ENCODE measurements at places on chromosomes 12 and 14. TPM values are rescaled to one million over a fixed set of nuclear protein-coding genes. Genes with fewer than 3 reads are reported as not detected.

The SMOC1 gene
- 8.0 TPM for total RNA-seq

The RNASE13 gene
- total RNA-seq, result not detected

The IFI27 gene
- total RNA-seq, result 19.9 TPM

The TCTN2 gene
- total RNA-seq, result 11.8 TPM

The DNAH10 gene
- 0.90 TPM for total RNA-seq

The LALBA gene
- total RNA-seq, result not detected

The LBHD2 gene
- total RNA-seq, result not detected

The NEUROD4 gene
- total RNA-seq, result 0.11 TPM

The SPIC gene
- 0.42 TPM for total RNA-seq

The TAS2R31 gene
- total RNA-seq, result 27.1 TPM

The RBP5 gene
- total RNA-seq, result 2.6 TPM

The DIO3 gene
- 1.8 TPM for total RNA-seq

The JPH4 gene
- total RNA-seq, result 2.7 TPM

The CMKLR1 gene
- 17.6 TPM for total RNA-seq

The CCDC197 gene
- not detected for total RNA-seq

DNA sequence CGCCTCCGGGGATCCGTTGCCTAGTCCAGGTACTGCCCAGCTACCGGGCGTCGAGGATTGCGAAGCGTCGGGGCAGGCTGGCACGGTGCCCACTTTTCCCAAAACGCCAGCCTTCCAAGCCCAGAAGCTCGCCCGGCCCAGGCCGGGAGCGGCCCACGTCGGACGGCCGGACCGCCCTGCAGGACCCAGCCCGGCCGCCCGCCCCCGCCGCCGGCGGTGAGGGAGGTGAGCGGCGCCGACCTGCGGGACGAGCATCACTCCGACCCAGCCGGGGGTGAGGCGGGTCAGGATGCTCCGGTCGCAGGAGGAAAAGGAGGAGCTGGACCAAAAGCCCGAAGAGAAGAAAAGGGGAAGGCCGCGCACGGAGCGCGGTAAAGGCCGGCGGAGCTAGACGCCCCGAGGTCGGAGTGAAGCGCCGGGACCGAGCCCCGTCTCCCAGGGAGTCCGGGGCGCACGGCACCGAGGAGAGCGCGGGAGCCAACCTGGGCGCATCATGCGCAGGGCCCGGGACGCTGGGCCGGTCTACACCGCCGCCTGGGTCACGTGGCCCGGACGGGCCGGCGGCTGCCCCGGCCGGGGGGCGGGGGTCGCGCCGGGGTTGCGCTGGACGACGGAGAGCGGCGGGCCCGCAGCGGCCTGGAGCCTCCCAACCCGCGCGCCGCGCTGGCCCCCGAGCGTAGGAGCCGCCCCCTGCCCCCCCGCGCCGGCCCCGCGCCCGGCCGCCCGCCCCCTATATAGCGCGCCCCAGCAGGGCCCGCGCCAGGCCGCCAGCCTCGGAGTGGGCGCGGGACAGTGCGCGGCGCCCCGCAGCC lies at the start of gene AQP5:
TSS of gene AQP5 (plus strand) at position 762 of the 812 bp plus-strand sequence. CDS start 146 bp downstream, outside the sequence.
- DNase-seq, result no peak

DNA sequence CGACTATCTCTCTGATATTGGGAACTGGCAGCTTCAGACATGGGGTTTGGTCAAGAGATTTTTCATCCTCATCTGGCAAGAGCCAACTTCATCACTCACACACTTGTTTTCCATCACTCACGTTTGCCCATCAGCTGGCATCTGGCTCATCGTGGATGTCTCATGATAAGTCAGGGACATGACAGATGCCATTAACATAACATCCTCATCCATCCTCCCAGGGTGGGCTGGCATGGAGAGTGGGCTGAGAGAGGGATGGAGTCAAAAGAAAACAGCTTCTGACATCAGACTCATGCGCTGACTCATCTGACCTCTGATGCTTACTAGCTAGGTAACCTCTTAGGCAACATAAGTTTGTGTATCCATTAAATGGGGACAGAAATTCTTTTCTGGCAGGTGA lies 1.8 kb upstream of the VSX2 start:
- no peak for DNase-seq

DNA sequence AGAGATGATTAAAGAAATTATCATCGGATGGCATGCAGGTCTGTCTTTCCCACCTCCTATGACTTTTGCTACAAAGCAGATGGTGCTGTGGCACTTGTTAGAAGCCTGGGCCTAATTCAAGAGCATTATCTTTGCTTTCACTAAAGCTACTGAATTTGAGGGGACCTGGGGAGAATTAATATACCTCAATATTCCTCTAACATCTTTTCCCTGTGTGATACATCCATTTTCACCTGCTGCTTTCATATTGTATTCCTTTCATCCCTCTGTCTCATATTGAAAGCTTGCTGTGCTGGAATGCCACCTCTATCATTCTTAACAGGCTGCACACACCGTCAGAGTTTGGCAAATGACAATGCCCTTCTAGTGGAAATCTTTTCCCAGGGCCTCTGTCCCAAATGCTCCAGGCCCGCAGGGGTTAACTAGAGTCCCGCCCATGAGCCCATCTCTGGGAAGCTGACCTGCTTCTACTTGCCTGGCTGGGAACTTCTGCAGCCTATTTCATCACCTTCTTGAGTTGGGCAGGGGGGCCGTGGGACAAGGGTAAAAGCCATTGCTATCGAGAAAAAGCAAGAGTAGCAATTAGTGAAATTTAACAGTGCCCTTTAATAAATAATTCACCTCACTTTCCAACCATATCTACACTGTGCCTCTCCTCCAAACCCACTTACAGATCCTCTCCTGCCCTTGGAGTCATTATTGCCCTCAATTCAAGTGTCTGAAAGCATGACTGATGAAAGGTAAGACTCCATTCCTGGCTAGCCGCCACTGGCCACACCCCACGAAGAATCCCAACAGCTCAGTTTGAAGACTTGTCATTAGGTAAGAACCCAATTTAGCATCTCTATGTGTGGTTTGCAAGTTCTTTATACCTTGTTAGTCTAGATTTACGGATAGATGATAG lies 126.7 kb upstream of the BTG1 start:
- DNase-seq, result no peak

DNA sequence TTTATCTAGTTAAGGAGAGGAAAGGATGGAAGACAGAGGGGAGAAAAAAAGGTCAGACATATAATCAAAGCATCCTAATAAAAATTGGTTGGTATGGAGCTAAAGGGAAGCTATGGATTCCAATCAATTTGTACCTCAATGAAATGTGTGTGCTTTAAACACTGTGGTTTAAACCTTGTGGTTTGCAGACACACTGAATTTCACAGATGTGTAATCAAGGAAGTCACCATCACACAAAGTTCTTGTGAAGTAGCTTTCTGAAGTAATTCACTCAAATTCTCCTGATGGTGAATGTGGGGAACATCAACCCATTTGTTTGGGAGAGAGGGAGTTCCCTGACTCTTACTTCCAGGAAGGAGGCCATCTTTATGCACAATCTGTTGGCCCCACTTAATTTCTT lies 243.3 kb upstream of the KRR1 start:
- no peak for DNase-seq

GRCh38 chr14:85281921-85282320 lies 248.0 kb upstream of the FLRT2 start:
- DNase-seq, result no peak

DNA sequence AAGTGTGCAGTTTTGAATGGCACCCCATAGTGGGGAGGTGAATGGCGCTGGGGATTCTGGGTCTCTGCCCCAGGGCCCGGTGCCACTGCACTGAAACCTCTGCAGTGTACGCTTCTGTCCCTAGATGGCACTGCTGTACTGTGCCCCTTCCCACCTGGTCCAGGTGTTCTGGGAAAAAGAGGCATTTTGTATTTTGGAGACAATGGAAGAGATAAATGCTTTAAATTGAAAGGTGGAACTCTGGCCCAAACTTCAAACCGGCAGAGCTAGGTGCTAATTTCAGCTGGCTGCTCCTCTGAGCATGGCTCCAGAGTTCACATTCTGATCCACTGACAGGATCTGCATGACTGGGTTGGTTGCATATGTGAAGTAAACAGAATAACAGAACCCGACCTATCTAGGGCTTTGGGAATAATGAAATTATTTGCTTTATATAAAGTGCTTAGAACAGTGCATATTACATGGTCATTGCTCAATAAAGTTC lies 52.2 kb downstream of the KRT80 start:
- DNase-seq, result no peak

- no peak for DNase-seq
Observed at GRCh38 chr12:14647028-14647750, 49.2 kb downstream of the GUCY2C start.

GRCh38 chr12:78062786-78063185 lies 232.1 kb downstream of the NAV3 start:
- no peak for DNase-seq

DNA sequence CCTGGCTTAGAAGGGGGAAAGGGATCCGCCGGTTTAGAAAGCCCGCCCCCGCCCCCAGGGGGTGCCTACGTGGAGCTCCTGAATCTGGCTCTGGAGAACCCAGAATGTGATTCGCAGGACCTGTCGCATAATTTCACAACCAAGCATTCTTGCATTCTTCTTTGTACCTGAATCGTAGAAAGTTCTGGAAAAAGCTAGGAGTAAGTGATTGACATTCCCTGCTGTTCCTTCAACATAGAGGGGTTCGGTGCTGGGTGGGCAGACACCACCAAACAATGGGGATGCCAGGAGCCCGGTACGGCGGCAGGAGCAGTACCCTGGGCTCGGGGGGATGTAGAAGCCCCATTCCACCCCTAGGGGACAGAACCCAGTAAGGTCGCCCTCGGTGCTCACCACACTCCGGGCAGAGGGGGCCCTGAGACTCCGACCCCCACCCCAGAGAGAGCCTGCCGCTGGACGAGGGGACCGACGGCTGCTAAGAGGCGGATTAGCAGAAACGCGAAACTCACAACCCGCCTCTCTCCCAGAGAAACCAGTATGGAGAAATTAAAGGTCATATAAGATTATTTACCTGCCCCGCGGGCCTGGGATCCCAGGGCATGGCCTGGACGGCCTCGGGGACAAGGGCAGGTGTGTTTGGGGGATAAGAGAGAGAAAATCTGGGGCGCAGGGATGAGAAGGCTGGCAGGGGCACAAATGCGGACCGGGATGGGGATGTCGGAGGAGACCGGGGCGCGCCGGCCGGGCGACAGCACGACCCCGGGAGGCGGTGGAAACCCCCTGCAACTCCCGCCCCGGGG lies 520 bp downstream of the CSRP2 start:
- DNase-seq, result no peak

DNA sequence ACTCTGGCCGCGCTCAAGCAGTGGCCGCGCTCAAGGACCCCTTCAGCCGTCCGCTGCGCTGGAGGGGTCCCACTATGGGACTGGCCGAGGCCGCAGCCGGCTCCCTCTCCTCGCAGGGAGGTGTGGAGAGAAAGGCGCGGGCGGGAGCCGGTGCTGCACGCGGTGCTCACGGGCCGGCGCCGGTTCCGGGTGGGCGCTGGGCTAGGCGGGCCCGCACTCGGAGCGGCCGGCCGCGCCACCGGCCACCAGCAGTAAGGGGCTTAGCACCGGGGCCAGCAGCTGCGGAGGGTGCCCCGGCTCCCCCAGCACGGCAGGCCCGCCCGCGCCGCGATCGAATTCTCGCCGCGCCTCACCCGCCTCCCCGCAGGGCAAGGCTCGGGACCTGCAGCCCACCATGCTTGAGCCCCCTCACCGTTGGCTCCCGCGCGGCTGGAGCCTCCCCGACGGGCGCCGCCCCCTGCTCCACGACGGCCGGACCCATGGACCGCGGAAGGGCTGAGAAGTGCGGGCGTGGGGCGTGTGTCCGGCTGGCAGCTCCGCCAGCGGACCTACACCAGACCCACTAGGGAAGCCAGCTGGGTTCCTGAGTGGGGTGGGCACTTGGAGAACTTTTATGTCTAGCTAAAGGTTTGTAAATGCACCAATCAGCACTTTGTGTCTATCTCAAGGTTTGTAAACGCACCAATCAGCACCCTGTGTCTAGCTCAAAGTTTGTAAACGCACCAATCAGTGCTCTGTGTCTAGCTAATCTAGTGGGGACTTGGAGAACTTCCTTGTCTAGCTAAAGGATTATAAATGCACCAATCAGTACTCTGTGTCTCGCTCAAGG lies 49.5 kb downstream of the KLHL28 start:
- no peak for DNase-seq

DNA sequence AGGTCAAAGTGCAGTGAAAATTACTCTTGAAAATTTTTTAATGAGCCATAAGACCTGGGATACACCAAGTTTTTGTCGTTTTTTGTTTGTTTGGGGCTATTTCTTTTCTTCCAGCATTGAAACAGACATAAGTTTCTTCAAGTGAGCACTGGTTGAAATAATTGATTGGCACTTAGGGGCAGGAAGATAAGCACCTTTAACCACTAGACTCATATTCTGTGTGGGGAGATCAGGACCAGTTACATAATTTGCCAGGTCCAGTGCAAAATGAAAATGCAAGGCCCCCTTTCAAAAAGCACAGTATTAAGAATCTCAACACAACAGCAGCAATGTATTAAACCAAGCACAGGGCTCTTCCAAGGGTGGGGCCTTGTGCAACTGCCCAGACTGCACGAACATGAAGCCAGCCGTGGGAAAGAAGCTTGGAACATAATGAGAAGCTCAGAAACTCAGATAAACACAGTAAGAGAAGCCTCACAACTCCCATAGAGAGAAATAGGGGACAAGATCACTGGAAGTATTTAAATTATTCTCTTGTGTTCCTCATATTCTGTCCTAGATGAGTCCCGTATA lies 3.2 kb upstream of the TCP11L2 start:
- DNase-seq, result no peak

DNA sequence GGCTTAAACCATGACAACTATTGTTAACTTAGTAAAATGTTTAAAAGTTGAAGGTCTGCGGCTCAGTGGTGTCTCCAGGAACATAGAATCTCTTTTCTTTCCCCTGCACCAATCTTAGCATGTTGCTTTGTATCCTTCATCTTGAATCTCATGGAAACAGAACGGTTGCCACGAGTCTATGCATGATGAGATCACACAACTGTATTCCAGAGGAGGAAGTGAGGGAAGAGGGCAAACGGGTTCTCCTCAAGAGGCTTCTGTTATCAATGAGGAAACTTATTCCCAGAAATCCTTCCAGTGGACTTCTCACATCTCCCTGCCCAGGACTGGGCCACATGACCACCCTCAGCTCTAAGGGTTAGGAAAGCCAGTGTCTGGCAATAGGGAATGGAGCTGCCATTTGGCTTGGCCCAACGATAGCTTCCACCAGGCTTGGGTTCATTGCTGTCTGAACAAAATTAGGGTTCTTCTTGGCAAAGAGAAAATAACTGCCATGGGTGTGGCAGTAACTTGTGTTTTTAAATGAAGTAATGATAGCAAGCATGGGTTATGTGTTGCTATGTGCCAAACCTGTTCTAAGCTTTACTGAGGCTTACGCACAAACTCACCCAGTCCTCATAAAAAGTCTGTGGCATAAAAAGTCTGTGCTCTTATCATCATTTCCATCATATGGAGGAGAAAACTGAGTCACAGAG lies 17.4 kb downstream of the PLXNC1 start:
- no peak for DNase-seq

GRCh38 chr12:53208877-53209463 lies 1.9 kb upstream of the ITGB7 start:
- no peak for DNase-seq
